ENCODE measurements at places on chromosomes 2 and 18.

GRCh38 chr2:19860022-19860421 is 41.8 kb downstream of the TTC32 start:
- H3K4me1 ChIP-seq: peaks cover 5% of the 10 kb centered on the region
- H3K27ac ChIP-seq: no peak overlapping the region
- no peaks in the 10 kb centered on the region for H3K27me3 ChIP-seq
- no peak for DNase-seq
- no peaks in the 10 kb centered on the region for H3K36me3 ChIP-seq

DNA sequence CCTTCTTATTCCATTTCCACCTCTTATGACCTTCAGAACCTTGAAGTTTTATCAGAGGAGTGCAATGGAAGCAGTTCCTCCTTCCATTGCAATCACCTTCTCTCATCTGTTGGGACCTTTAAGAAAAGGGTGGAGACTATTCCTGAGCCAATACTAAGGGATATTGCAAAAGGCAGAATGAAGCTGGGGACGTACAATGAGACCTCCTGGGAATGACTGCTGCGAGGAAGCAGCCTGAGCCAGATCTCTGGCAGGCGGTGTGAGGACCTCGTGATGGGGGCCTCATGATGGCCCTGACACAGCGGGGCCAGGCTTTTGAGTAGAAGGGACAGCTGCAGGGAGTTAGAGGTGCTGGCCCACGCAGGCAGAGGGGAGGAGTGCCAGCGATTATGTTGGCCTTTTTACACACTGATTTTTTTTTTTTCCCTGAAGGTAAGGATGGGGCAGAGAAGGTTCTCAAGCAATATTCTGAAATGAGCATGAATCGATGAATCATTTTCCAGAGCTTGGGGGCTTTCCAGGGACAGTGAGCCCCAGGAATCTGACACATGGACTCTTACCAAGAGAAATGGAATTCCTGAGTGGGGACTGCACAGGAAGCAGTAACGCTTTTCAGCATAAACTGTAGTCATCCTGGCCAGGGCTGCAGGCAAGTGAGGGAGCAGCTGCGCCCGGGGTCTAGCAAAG is 40.0 kb upstream of the LAPTM4A start:
- no peaks in the 10 kb centered on the region for H3K36me3 ChIP-seq
- H3K4me3 ChIP-seq: no peak overlapping the region
- no peaks in the 10 kb centered on the region for H3K27me3 ChIP-seq
- peak overlapping the region; percentile 71 for H3K27ac ChIP-seq
- H3K4me1 ChIP-seq: peaks cover 22% of the 10 kb centered on the region
- DNase-seq: peak; percentile 91

DNA sequence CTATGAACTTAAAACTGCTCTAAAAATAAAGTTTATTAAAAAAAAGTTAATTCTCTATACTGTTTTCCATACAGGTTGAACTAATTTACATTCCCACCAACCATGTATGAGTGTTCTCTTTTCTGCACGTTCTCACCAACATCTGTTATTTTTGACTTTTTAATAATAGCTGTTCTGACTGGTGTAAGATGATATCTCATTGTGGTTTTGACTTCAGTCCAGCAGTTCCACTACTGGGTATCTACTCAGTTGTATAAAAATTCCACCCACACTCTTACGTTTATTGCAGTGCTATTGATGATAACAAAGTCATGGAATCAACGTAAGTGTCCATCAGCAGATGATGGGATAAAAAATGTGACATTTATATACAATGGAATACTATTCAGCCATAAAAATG is 33.7 kb downstream of the SPAG16 start:
- H3K4me1 ChIP-seq: peaks cover 3% of the 10 kb centered on the region
- no peak overlapping the region for H3K4me3 ChIP-seq
- H3K36me3 ChIP-seq: no peaks in the 10 kb centered on the region
- no peak overlapping the region for H3K27ac ChIP-seq

- H3K4me1 ChIP-seq: no peaks in the 10 kb centered on the region
- H3K27me3 ChIP-seq: no peaks in the 10 kb centered on the region
- H3K36me3 ChIP-seq: no peaks in the 10 kb centered on the region
- DNase-seq: no peak
- H3K27ac ChIP-seq: no peak overlapping the region
These were observed 48.5 kb downstream of the IL1R2 start for GRCh38 chr2:102040229-102040628.

GRCh38 chr2:726169-726568 is 49.0 kb upstream of the TMEM18 start:
- H3K4me1 ChIP-seq: no peaks in the 10 kb centered on the region
- DNase-seq: no peak
- H3K27me3 ChIP-seq: no peaks in the 10 kb centered on the region

DNA sequence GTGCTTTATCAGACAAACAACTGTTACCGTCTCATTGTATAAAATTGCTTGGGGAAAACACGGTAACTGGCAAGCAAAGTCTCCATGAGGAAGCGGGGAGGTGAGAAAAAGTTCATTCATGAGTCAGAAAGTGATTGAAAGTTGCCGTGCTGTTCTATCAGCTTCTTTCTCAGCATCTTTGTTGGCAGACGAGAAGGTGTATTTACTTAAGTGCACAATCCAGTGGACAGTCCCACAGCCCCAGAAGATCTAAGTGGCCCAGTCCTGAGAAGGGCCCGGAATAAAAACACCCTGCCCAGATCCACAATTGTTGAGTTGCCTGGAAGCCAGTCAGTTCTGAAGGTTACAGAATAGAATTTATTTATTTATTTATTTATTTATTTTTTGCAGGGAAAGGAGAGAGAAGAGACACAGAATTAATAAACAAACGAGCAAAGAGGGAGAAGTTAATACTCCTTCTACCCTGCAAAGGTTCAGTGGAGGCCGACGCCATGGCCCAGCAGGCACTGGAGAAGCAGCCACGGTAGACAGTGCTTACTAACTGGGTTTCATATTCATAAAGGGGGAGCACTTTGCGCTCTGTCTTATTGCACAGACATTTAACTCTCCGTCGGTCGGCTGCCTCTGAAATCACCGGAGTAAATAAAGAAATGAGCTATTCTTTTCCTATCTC is 676.0 kb upstream of the SALL3 start:
- no peaks in the 10 kb centered on the region for H3K27me3 ChIP-seq
- H3K4me1 ChIP-seq: no peaks in the 10 kb centered on the region
- H3K36me3 ChIP-seq: no peaks in the 10 kb centered on the region
- no peak overlapping the region for H3K4me3 ChIP-seq
- H3K27ac ChIP-seq: no peak overlapping the region

DNA sequence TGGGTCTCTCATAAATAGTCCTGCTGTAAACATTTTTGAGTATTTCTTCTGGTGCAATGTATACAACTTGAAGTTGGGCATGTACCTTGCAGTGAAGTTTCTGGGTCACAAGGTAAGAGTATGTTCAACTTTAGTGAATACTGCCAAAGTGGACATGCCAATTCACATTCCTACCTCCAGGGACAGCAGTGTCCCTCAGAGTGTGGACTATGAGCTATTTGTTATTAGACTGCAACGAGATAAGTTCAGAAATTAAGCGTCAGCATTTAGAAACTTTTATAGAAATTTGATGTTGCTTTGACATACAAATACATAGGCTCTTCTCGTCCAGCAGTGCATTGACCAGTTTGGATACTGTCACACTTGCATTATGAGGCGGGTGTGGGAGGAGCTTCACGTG is 7.2 kb upstream of the ACKR3 start:
- peaks cover 19% of the 10 kb centered on the region for H3K27me3 ChIP-seq
- H3K4me1 ChIP-seq: no peaks in the 10 kb centered on the region
- H3K36me3 ChIP-seq: no peaks in the 10 kb centered on the region
- H3K4me3 ChIP-seq: no peak overlapping the region
- no peak overlapping the region for H3K27ac ChIP-seq

DNA sequence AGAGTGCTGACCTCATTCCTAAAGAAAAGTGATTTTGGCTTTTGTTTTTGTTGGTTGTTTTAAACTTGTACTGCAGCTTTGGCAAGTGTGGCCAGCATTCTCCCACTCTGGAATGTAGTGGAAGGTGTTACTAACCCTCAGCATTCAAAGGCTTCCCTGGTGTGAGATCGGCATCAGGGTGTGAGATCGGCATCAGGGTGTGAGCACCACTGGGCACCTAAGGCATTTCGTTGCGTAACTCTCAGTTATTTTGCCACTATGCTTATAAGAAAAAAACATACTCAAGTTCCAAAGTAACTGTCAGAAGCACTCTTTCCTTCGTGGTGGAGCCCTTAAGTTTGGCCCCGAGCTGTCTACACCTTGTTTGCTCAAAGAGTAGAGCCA is 1.7 kb downstream of the CYBRD1 start:
- peak overlapping the region; percentile 73 for H3K27ac ChIP-seq
- H3K27me3 ChIP-seq: peaks cover 3% of the 10 kb centered on the region
- DNase-seq: peak; percentile 50
- H3K4me1 ChIP-seq: peaks cover 15% of the 10 kb centered on the region
- H3K36me3 ChIP-seq: no peaks in the 10 kb centered on the region

GRCh38 chr2:156615836-156616322 is 179.7 kb downstream of the GPD2 start:
- H3K27me3 ChIP-seq: no peaks in the 10 kb centered on the region
- no peak overlapping the region for H3K4me3 ChIP-seq
- H3K4me1 ChIP-seq: no peaks in the 10 kb centered on the region
- H3K36me3 ChIP-seq: no peaks in the 10 kb centered on the region
- DNase-seq: no peak
- no peak overlapping the region for H3K27ac ChIP-seq

DNA sequence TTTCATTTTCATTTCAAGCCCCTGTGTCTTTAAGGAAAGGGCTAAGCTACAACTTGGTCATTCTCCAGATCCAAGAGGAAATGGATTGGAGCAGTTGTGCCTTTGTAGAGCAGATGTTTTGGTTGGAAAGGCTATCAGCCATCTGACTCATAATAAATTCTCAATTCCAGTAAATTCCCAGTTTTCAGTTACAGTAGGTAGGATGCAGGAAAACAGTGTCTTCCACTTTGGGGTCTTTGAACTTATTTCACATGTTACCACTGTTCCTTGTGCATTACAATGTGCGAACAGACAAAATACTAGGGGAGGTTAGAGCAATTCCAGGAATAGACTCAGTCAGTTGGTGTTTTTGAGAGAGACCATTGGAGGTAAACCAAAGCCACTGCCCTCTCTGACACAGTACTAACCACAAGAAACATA is 211.9 kb downstream of the BABAM2 start:
- no peaks in the 10 kb centered on the region for H3K27me3 ChIP-seq
- H3K36me3 ChIP-seq: no peaks in the 10 kb centered on the region
- H3K27ac ChIP-seq: peak overlapping the region; percentile 64
- peak overlapping the region; percentile 31 for H3K4me3 ChIP-seq
- DNase-seq: peak; percentile 90

DNA sequence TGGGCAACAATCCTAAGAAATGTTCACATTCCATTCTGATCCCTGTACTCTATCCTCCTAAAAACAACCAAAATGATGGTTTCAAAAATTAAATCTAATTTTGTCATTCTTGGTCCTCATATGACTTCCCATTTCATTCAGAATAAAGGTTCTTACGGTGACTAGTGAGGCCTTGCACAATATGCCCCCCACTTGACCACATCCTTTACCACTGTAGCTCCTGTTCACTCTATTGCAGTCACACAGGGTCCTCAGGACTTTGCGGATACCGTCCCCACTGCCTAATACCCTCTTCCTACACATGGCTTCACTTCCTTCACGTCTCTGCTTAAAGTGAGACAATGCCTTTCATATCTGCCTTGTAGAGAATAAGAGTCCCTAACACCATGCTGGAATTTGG is 1058.7 kb upstream of the KLHL29 start:
- no peak overlapping the region for H3K4me3 ChIP-seq
- no peaks in the 10 kb centered on the region for H3K4me1 ChIP-seq
- H3K27me3 ChIP-seq: no peaks in the 10 kb centered on the region
- no peaks in the 10 kb centered on the region for H3K36me3 ChIP-seq
- no peak for DNase-seq

DNA sequence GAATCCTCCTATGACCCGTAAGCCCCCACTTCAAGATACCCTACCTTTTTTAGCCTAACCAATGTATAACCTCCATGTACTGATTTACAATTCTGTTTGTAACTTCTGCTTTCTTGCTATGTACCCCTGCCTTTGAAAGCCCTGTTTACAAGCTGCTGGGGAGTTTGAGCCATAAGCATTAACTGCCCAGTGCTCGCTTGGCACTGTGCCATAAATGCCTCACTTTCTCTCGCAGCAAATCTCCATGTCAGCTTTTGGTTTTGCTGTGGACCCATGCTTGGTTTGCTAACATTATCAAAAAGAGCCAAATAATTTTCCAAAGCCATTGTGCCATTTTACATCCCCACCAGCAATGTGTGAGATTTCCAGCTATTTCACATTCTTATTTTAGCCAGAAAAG is 51.8 kb downstream of the TEX51 start:
- H3K27me3 ChIP-seq: no peaks in the 10 kb centered on the region
- H3K27ac ChIP-seq: no peak overlapping the region
- H3K4me3 ChIP-seq: no peak overlapping the region

GRCh38 chr2:165674780-165675179 is 119.3 kb downstream of the GALNT3 start:
- H3K4me1 ChIP-seq: no peaks in the 10 kb centered on the region
- H3K4me3 ChIP-seq: no peak overlapping the region
- DNase-seq: no peak
- no peaks in the 10 kb centered on the region for H3K27me3 ChIP-seq

DNA sequence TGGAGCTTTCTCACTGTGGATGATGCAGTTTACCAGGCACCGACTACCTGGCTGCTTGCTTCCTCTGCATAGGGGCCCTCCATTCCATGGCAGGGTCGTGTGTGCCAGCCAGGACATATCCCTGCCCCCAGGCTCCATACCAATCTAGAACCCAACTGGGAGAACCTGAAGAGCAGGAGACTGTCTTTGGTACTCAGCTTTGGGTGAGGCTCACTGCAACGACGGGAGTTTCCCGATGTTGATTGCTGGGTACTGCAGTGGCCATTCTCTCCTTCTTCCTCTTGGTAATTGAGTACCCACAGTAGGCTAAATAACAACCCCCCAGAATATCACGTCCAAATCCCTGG is 133.3 kb upstream of the SERTAD2 start:
- H3K27ac ChIP-seq: no peak overlapping the region
- no peak for DNase-seq
- H3K4me1 ChIP-seq: peaks cover 5% of the 10 kb centered on the region
- no peaks in the 10 kb centered on the region for H3K36me3 ChIP-seq
- no peaks in the 10 kb centered on the region for H3K27me3 ChIP-seq
- no peak overlapping the region for H3K4me3 ChIP-seq

- H3K4me3 ChIP-seq: no peak overlapping the region
- no peaks in the 10 kb centered on the region for H3K4me1 ChIP-seq
- no peaks in the 10 kb centered on the region for H3K36me3 ChIP-seq
- H3K27me3 ChIP-seq: no peaks in the 10 kb centered on the region
- peak; percentile 61 for DNase-seq
These were observed 69.2 kb downstream of the EHBP1 start for GRCh38 chr2:62774555-62775366.

GRCh38 chr2:234494361-234495250 is 2.3 kb downstream of the ARL4C start:
- peak; percentile 81 for DNase-seq
- no peaks in the 10 kb centered on the region for H3K27me3 ChIP-seq
- H3K36me3 ChIP-seq: peaks cover 5% of the 10 kb centered on the region
- peak overlapping the region; percentile 91 for H3K4me3 ChIP-seq

DNA sequence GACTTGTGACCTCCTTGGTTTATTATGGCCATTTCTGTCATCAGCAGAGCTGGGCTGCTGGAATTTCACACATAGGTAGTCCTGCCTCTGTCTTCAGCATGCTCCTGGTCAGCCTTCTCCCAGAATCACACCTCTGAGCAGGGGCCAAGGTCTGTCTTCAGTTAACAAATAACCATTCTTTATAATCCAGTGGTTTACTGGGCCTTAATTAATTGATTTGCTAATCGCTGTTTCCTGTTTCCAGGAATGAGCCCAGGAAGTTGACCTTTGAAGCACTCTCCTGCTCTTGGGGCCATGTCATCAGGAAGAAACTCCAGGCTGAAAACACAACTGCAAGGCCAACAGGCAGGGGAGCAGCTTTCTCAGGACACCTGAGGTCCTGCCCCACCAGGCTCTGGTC is 278.5 kb downstream of the SRBD1 start:
- H3K27me3 ChIP-seq: peaks cover under 1% of the 10 kb centered on the region
- no peak overlapping the region for H3K4me3 ChIP-seq
- no peaks in the 10 kb centered on the region for H3K4me1 ChIP-seq
- DNase-seq: no peak
- H3K36me3 ChIP-seq: no peaks in the 10 kb centered on the region
- H3K27ac ChIP-seq: no peak overlapping the region

All from astrocyte (in vitro differentiated cells and primary cell).